ENCODE measurements at places on chromosomes 6 and 20. TPM values are rescaled to one million over a fixed set of nuclear protein-coding genes. Genes with fewer than 3 reads are reported as not detected.
A peak's percentile ranks its signal among the peaks of the same experiment; 100 is the strongest.

DNA sequence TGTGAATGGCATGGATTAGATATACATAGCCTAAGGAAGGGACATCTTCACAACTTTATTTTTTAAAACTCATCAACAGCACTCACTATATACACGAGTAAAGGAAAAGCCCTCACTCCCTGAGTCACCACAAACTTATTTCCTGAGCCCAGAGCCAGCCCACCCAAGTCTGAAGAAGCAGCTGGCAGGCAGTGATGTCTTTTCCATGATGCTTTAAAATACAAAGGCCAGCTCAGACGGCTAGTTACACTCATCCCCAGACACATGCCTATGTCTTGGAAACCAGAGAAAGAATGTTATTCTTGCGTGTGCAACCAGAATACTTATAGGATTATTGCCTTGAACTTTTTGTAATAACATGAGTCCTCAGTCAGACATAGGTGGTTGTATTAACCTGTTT is 114.4 kb downstream of the ADGRG6 start:
- DNase-seq = peak; percentile 62

GRCh38 chr6:143394389-143394788 is 56.1 kb downstream of the ADAT2 start:
- peak; percentile 29 for DNase-seq

DNA sequence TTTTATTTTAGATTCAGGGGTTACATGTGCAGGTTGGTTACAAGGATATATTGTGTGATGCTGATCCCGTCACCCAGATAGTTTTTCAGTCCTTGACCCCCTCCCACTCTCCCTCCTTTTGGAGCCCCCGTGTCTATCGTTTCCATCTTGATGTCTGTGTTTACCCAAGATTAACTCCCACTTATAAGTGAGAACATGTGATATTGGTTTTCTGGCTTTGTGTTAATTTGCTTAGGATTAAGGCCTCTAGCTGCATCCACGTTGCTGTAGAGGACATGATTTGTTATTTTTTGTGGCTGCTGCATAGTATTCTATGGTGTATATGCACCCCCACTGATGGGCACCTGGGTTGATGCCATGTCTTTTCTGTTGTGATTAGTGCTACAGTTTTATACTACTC is 178.6 kb downstream of the PLCB1 start:
- DNase-seq = no peak

DNA sequence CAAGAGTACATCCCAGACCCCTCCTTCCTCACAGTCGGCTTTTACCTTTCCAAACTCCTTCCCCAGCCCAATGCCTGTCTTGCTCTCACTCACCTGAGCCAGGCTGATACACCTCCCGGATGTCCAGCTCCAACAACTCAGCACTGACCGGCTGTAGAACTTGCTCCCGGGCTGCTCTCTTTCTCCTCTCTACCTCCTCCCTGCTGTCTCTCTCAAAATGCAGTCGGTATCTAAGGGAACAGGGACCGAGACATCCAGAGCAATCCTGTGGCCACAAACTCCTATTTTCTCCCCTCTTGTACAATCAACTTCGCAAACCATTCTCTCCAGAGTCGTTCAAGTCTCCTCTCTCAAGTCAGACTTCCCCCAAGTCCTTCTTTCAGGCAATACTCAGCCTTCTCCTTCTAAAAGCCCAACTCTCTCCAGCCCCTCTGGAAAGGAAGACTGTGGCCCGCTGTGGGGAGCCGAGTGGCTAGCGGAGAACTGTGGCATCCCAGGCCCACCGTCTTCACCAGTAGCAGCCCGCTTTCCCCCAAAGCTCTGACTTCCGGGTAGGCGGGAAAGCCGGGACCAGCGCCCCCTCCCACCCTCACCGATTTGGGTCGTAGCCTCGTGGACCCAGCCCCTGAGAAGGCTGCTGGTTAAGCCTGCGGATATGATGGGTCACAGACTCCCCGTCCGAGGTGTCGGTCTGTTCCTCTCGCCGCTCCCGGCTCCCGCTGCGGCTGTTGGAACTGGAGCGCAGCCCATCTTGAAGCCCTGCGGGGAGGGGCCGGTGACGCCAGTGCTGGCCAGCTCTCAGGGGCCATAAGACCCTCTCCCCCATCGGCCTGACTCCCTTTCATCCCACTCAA is 1.1 kb downstream of the GNL1 start:
- DNase-seq = peak; percentile 81

DNA sequence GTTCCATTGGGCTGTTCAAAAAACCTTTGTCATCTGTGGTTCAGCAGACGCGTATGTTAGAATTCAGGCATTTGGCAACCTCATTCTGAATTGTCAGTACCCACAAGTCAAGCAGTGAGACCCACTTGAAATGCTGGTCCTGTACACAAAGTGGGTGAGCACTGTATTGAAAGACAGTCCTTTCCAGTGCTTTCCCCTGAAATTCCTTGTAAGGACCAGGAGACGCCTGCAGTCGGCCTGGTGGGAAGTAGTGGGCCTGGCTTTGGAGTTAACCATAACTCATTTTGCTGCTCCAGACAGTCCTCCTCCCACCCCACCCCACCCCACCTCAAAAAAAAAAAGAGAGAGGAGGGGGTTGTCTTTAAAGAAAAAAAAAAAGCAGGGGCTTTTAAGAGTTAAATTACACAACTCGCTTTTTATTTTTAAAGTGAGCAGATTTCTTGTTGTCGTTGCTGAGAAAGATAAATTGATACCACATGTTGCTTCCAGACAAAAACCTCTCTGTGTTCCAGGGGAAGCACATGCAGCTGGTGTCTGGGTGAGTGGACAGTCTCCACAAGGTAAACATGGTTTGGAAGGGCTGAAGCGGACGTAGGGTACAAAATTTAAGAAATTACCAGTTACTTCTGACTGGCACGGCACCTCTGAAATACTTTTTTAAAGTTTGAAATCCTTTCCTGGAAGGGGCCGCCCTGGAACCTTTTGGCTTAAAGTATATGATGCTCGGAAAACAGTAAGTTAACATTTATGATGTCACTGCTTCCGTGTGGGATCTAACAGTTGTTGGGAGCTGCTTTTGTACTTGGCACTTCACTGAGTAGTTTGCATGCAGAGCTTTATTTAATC is 95.3 kb downstream of the FOXO3 start:
- DNase-seq = no peak

PAK5 gene
- polyA plus RNA-seq = 0.18 TPM

HLA-DQA1 gene
- polyA plus RNA-seq = 4.4 TPM

CST4 gene
- not detected for polyA plus RNA-seq

PANK2 gene
- 38.2 TPM for polyA plus RNA-seq

ENPP1 gene
- polyA plus RNA-seq = 2.4 TPM

GABRR1 gene
- polyA plus RNA-seq = not detected

TSHZ2 gene
- 9.5 TPM for polyA plus RNA-seq
